ENCODE measurements at places on chromosomes 16 and 17.

DNA sequence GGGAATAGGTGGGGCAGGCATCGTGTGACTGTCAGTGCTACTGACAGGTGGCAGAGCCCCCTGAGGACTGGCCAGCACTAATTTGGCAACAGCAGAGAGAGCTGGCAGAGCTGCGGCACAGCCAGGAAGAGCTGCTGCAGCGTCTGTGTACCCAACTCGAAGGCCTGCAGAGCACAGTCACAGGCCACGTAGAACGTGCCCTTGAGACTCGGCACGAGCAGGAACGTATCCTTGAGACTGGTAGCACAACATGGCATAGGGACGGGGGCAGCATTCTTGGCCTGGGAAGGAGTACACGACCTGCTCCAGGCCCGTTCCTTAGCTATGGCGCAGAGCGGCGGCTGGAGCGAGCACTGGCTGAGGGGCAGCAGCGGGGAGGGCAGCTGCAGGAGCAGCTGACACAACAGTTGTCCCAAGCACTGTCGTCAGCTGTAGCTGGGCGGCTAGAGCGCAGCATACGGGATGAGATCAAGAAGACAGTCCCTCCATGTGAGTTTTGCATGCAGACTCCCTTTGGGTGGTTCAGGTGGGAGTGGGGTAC is 3.0 kb upstream of the NRN1L start:
- no peak for DNase-seq

DNA sequence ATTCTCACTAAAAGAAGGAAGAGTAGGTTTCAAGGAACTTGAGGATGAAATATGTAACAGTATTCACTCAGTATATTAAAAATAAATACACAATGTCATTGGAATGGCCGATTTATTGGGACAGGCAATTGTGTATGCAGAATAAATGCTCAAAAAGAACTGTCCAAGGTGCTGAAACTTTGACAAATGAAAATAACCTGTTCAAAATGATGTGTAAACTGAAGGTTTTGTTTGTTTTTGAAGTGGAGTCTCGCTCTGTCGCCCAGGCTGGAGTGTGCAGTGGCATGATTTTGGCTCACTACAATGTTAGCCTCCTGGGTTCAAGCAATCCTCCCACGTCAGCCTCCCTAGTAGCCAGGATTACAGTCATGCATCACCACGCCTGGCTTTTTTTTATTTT is 318.7 kb upstream of the RBFOX1 start:
- DNase-seq: no peak

GRCh38 chr16:85220125-85220839 is 108.0 kb upstream of the CIBAR2 start:
- peak; percentile 89 for DNase-seq

GRCh38 chr17:4097165-4097960 is 45.5 kb downstream of the ZZEF1 start:
- DNase-seq: no peak

DNA sequence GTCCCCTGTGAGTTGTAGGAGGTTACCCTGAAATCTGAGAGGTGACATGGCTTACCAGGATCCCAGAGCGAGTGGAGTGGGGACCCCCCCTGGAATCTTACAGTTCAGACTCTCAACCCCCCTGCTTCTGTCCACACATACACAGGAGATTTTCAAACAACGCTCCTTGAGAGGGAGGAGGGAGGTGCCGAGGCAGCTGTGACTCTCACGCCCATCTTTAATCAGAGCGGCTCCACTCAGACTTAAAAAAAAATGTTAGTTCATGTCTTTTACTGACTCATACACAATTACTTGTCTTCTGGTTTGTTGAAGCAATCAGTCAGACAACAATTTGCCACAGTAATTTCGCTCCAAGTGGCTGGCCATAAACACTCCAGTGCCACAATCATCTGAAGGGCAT is 15.4 kb upstream of the TMEM220 start:
- DNase-seq: no peak

DNA sequence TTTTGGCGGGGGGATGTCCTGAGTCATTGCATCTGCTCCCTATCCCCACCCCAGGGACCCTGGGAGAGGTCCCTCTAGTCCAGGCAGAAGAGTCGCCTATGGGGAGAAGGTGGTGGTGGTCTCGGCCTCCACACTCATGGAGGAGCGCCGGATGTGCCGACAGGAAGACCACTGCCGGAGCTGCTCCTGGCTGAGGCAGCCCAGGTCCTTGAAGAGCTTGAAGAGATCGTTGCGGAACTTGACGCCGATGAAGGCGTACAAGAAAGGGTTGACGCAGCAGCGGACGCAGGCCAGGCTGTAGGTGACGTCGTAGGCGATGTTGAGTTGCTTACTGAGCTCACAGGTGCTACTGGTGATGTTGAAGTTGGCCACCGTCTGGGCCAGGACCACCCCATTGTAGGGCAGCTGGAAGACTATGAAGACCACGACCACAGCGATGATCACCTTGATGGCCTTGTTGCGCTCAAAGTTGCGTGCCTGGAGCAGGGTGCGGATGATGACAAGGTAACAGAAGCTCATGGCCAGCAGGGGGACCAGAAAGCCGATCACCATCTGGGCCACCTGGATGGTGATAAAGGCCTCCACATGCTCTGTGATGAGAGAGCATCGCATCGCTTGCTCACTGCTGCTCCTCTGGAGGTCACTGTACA is 10.5 kb downstream of the CCR7 start:
- no peak for DNase-seq

DNA sequence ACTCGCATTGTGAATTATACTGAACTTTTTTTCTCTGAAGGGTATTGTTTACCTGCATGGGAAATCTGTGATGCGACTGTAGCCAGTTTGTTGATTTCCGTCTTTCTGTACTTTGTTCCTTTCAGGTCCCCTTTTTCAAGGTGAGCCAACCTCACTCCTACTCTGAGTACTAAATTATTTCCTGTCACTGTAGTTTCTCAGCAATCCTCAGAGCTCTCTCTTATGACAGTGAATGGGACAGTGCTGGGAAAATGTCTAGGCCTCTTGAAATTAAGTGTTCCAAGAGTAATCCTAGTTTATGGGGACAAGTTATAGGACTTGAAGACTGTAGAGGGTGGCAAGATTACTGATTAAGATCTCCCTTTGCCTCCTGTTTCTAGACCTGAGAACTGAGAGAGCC is 167.6 kb downstream of the CNTNAP4 start:
- DNase-seq: no peak

- DNase-seq: no peak
These were observed at the start of gene IFI35 for GRCh38 chr17:43006639-43007551. Gene IFI35 (plus strand): TSS chr17:43006784. CDS start chr17:43006948, 164 bp downstream.

DNA sequence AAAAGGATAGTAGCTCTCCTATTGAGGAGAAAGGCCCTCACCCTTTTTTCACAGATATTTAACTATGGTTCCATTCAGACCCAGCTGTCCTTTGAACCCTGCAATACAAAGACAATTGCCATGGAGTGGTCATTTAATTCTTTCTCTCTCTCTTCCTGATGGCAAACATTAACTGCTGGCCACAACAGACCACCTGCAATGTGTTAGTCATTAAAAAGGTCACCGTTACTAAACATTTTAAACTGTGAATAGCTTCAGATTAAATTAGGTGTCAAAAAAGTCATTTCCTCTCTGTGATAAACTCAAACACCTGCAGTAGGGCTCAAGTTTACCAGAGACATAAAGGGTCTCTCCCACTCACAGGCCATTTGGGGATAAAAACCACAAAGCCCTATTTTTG is 697.2 kb downstream of the TOX3 start:
- DNase-seq: no peak

- no peak for DNase-seq
These were observed 487.1 kb downstream of the GRIN2A start for GRCh38 chr16:9695152-9695551.

DNA sequence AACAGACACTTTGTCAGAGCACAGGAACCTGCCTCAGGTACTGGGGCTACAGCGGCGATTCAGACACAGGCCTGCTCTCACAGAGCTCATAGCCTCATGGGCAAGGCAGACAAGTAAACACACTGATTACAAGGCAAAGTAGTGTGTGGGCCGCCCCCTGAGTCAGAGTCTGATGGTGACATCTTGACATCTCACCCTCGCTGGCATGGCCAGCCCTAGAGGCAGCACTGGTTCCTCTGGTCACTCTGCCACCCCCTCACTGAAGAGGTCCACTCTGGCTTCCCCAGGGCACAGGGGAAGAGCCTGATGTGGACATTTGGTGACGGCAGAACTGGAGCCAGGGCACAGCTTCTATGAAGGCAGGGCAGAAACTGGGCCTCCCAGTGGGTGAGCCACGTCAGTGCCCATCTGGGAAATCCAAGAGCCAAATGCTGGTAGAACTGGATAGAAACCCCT is 32.9 kb upstream of the TOB1 start:
- DNase-seq: no peak

DNA sequence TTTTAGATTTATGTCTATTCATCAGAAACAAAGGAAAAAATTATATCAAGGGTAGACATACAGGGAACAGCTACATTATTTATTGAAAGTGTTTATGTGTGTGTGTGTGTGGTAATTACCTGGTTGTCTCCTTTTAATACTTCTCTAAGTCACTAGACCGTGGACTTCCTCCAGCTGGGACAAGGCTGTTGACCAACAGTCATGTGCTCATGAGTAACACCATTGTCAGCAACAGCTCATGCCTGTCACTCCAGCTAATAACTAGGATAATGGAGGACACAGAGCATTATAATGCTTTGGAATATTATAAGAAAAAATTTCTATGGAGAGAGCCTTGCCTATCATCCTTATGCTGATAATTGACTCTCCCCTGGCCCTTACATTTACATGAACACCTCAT is 125.3 kb upstream of the SALL1 start:
- no peak for DNase-seq

DNA sequence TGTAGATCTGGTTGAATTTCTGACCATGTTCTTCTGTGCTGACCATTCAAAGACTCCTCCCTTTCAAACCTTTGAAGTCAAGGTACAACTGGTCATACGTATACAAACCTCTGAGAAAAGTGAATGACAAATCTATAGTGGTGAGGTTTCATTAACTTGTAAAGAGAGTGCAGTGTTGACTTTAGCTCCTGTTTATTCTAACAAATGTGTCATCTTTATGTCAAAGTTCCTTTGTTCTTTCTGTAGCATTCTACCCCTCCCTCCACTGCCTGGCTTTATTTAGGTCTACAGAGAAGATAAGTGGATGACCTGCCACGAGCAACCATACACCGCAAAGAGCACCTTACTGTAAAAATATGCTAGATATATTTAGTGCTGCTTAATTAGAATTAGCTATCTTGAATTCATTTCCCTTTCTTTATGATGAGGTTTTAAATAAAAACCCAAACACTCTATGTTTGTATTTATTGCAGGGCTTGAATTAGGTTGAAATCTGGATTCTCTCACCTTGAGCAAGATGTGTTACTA is 520.0 kb upstream of the CDH11 start:
- DNase-seq: no peak

DNA sequence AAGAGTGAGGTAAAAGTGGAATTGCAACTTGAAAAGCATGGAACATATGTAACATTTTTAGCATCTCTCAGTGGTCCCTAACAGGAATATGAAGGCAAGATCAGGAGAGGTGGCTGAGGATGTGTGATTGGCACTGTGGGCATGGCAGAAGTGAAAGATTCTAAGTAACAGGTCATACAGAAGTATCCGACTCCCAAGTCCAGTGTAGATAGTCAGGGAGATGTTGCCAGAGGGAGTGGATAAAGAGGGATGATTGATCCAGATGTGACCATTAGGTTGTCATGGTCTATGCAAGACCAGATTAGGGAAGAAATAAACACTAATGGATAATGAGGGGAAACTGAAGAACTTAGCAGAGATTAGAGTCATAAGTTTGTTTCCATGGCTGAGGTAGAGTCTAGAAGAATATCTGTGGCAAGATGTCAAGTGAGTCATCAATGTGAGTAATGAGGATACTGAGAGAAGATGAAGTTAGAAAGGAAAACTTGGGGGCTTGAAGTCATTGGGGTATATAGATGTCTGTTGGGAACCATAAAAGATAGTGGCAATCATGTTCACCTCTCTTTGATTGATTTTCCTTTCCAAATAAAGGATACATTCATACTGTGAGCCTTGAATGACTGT is 23.9 kb upstream of the CAPNS2 start:
- DNase-seq: no peak

GRCh38 chr17:7084088-7084487 is 4.0 kb upstream of the CLEC10A start:
- no peak for DNase-seq

DNA sequence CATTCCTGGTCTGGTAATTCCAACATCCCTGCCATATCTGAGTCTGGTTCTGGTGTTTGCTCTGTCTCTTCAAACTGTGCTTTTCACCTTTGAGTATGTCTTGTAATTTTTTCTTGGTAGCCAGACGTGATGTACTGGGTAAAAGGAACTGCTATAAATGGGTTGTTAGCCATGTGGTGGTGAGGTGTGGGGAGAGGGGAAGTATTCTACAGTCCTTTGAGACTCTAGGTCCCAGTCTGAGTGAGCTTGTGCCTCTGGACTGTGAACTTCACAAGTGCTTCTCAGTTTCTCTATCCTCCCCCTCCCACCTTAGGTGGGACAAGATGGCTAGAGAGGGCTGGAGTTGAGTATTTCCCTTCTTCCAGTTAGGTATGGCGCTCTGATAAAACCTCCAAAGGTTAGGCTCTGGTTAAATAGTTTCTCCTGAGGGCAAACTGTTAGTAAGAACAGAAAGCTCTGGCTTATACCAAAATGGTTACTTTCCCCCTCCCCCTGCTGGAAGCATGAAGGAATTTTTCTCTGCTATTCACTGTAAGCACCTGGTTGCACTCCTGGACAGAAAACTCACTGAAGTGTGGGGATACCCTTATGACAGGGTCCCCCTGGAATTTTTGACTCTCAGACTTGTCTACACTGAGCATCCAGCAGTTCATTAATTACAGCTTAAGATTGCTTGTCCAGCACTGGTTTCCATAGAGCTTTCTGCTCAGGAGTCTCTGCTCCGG is 87.8 kb downstream of the MARCHF10 start:
- DNase-seq: no peak

DNA sequence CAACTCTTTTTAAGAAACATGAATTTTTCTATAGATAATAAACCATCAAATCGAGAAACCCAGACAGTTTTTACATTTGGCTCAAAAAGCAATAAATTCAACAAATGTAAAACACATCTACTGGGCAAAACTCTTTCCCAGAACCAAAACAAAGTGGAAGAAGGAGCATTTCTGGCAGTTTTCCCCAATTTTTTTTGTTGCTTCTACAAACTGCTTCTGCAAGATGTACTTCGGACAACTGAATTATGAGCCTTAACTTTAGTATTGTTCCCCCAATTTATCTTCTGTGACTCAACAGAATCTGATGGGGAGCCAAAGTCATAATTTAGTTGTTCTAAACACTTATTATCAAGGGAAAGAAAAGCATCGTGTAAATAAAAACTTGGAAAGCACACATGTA is 1047.2 kb downstream of the CDH11 start:
- no peak for DNase-seq

- no peak for DNase-seq
These were observed 26.3 kb downstream of the CUEDC1 start for GRCh38 chr17:57928928-57929327.

- DNase-seq: no peak
These were observed 6.1 kb upstream of the EIF1 start for GRCh38 chr17:41682631-41683030.

DNA sequence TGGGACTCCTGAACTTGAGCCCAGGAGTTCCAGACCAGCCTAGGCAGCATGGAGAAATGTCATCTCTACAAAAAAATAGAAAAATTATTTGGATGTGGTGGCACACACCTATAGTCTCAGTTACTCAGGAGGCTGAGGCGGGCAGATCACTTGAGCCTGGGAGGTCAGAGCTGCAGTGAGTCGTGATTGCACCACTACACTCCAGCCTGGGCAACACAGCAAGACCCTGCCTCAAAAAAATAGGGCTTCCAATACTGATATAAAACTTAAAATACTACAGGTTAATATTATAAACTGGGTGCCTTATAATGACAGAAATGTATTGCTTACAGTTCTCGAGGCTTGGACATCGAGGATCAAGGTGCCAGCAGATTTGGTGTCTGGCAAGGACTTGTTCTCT is 10.6 kb downstream of the CES2 start:
- no peak for DNase-seq

- DNase-seq: peak; percentile 43
These were observed 13.4 kb upstream of the TAC4 start for GRCh38 chr17:49861150-49861884.
